ENCODE measurements at places on chromosomes 7 and 10.

- no peak for DNase-seq
These were observed 187.9 kb downstream of the DPY19L1 start for GRCh38 chr7:34849163-34849960.

- DNase-seq = no peak
These were observed 955.7 kb downstream of the SORCS3 start for GRCh38 chr10:105596749-105597148.

DNA sequence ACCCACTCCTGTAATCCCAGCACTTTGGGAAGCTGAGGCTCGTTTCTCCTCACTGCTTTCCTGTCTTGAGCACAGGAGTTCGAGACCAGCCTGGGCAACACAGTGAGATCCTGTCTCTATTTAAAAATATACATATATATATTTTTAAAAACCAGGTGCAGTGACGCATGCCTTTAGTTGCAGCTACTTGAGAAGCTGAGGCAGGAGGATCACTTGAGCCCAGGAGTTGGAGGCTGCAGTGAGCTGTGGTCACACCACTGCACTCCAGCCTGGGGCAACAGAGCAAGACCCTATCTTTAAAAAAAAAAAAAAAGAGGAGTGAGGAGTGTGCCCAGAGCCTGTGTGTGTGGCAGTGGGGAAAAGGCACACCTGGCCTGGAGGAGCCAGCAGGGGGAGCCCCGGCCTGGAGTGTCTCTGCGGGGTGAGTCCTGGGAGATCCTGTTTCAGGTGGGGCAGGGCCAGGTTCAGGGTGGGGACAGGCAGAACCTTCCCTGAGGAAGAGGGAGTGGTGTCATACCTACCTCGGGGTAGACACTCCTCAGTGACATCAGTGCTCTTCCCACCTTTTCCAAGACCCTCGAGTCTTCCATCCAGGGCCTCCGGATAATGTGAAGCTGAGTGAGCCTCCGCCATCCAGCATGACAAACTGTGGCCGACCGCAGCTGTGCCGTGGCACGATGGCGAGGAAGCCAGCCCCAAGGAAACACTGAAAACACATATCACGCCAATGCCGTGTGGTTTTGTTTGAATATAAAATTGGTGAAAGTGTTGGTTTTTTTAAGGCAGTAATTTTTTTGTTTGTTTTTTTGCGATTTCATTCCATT is 9.0 kb upstream of the ARPC1B start:
- no peak for DNase-seq

DNA sequence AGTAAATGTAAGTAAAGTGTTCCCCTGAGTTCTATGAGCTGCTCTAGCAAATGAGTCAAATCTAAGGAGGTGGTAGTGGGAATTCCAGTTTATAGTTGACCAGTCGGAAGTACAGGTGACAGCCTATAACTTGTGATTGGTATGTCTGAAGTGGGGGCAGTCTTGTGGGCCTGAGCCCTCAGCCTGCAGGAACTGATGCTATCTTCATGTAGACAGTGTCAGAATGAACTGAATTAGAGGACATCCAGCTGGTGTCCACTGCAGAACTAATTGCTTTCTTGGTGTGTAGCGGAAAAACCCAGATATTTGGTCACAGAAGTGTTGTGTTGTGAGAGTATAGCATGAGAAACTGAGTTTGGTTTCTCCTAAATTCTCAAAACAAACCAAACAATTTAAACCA is 127.9 kb upstream of the AMPH start:
- no peak for DNase-seq

GRCh38 chr10:121500701-121501332 is 97.4 kb downstream of the FGFR2 start:
- no peak for DNase-seq

DNA sequence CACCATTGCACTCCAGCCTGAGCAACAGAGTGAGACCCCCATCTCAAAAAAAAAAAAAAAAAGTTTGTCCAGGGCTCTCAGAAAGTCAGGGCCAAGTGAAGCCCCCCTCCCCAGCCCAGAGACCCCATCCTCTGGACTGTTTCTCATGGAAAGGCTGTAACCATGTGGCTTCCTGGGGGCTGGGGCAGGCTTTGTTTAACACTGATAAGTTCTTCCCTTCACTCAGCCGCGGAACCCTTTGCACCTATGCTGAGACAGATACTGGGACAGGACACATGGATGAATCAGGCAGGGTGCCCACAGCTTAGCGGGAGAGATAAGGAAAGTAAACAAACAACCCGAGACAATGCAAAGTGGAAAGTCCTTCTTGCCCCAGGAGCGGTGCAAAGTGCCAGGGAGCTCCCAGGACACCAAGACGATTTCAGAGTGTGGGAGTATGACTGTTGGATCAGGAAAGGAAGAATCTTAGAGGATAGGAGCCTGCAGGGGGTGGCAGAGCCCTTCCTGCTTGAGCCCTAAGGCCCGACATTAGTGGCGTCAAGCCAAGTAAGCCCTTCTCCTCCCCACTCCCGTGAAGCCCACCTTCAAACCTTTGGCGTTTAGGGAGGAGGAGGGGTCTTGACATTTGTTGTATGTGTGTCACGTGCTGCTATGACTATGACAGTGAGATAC is 11.6 kb downstream of the MLXIPL start:
- DNase-seq = no peak

DNA sequence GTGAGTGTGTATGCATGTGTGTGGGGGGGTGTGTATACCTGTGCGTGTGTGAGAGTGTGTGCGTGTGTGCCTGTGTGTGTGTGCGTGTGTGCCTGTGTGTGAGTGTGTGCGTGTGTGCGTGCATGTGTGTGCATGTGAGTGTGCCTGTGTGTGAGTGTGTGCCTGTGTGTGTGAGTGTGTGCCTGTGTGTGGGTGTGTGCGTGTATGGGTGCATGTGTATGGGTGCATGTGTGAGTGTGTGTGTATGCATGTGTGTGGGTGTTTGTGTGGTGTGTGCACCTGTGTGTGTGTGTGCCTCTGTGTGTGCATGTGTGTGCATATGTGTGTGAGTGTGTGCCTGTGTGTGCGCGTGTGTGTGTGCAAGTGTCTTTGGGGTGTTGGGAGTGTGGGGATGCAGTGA is 6.4 kb downstream of the ANTXRL start:
- no peak for DNase-seq

DNA sequence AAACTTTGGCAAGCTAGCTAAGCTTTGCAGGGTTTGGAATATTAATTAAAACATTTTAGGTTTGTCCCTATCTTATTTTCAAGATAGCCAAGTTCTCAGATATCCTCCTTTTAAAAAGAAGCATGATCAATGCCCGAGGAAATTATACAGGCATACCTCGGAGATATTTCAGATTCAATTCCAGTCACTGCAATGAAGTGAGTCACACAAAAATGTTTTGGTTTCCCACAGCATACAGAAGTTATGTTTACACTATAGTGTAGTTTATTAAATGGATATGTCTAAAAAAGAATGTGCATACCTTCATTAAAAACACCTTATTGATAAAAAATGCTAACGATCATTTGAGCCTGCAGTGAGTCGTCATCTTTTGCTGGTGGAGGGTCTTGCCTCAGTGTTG is 382.9 kb upstream of the NPVF start:
- DNase-seq = no peak

Data from pons (tissue), 1 donor.